Lower lobe of right lung (tissue), 2 donors: ENCODE measurements at places on chromosomes 3 and 15. TPM values are rescaled to one million over a fixed set of nuclear protein-coding genes. Genes with fewer than 3 reads are reported as not detected.

The OXTR gene
- 0.50 TPM for total RNA-seq

The COL6A5 gene
- total RNA-seq: 4.5 TPM

The LMLN gene
- 12.3 TPM for total RNA-seq

The KCNAB1 gene
- 4.7 TPM for total RNA-seq

The GOLGA8T gene
- not detected for total RNA-seq

The EIF3J gene
- total RNA-seq: 60.6 TPM

The PCBP4 gene
- 24.6 TPM for total RNA-seq

DNA sequence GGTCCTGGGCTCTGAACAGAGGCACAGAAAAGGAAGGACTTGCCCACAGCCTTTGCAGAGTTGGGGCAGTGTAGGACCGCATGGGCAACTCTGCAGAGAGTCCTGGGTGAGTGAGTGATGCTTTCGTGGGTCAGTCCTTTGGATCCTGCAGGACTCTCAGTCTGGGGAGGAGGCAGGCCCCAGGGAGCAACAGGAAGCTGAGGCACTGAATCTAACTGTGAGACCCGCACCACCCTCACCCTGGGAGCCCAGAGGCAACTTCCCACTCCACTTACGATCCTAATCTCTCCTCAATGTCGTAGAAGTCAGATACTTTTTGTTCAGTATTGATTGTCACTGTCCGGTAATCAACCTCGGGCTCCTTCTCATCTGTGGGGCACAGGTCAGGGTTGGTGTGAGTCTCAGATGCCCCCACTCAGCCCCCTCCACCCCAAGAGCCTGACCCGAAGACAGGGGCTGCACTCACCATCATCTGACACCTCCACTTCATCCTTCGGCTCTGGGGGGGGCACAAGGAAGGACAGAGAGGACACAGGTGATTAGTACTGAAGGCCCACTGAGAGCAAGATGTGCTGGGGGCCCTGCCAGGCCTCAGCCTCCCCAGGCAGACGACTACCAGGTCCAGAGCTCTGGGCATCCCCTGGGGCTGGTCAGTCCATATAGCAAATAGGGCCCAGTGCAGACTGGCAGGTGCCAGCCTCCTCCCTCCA is 64.0 kb upstream of the HACD2 start:
- H3K27me3 ChIP-seq: no peaks in the 10 kb centered on the region
- H3K36me3 ChIP-seq: peaks cover 82% of the 10 kb centered on the region
- peaks cover 21% of the 10 kb centered on the region for H3K4me1 ChIP-seq
- no peak overlapping the region for H3K4me3 ChIP-seq

- DNase-seq: no peak
- peaks cover 8% of the 10 kb centered on the region for H3K4me1 ChIP-seq
- no peaks in the 10 kb centered on the region for H3K27me3 ChIP-seq
- no peaks in the 10 kb centered on the region for H3K36me3 ChIP-seq
Observed at GRCh38 chr3:149442851-149443544, 31.5 kb upstream of the TM4SF4 start.

GRCh38 chr15:70055601-70056051 is 42.1 kb downstream of the TLE3 start:
- peaks cover 100% of the 10 kb centered on the region for H3K36me3 ChIP-seq
- H3K27me3 ChIP-seq: no peaks in the 10 kb centered on the region
- H3K27ac ChIP-seq: no peak overlapping the region
- H3K4me1 ChIP-seq: no peaks in the 10 kb centered on the region
- peak; percentile 23 for DNase-seq

DNA sequence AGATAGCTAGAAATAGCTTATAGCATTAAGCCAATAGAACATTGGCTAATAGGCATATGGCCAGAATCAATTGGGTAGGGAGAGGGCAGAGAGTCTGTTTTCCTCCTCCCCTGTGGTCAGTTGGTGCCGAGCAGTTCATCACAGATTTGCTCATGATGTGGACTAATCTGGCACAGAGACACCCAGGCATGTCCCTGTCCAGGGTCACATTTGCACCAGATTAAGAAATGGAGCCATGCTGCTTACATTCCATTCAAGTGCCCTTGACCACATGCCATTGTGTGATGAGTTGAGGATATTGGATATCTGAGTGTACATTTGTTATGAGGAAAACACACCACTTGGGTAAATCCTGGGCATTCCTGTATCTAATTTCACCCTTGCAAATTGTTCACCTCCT is 53.4 kb downstream of the USP13 start:
- no peaks in the 10 kb centered on the region for H3K27me3 ChIP-seq
- H3K4me3 ChIP-seq: no peak overlapping the region
- no peaks in the 10 kb centered on the region for H3K4me1 ChIP-seq
- no peak overlapping the region for H3K27ac ChIP-seq
- peaks cover 28% of the 10 kb centered on the region for H3K36me3 ChIP-seq

- H3K27me3 ChIP-seq: no peaks in the 10 kb centered on the region
- no peak overlapping the region for H3K27ac ChIP-seq
- H3K4me3 ChIP-seq: no peak overlapping the region
- H3K36me3 ChIP-seq: no peaks in the 10 kb centered on the region
- no peak for DNase-seq
Observed at GRCh38 chr3:46285931-46286619, 43.8 kb downstream of the CCR3 start.

DNA sequence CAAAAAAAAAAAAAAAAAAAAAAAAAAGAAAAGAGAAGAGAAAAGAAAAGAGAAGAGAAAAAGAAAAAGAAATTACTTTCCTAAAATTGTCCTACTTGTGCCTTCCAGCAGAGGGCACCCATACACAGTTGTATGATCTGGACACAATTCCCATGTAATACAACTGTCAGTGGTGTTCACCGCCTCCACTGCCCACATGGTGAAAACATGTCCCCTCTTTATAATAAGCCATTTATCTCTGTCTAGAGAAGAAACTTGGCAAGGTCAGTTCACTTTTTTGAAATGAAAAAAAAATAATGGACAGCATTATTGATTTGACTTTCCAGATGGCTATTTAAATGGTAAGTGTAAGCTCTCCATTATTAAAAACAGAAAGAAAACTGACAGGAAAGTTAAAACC is 459.4 kb downstream of the GBE1 start:
- H3K4me1 ChIP-seq: no peaks in the 10 kb centered on the region
- no peaks in the 10 kb centered on the region for H3K36me3 ChIP-seq
- H3K4me3 ChIP-seq: no peak overlapping the region
- H3K27me3 ChIP-seq: no peaks in the 10 kb centered on the region

GRCh38 chr3:9473496-9474065 is 76.2 kb downstream of the SETD5 start:
- H3K4me3 ChIP-seq: no peak overlapping the region
- H3K27me3 ChIP-seq: no peaks in the 10 kb centered on the region
- no peak for DNase-seq
- peaks cover 100% of the 10 kb centered on the region for H3K36me3 ChIP-seq

DNA sequence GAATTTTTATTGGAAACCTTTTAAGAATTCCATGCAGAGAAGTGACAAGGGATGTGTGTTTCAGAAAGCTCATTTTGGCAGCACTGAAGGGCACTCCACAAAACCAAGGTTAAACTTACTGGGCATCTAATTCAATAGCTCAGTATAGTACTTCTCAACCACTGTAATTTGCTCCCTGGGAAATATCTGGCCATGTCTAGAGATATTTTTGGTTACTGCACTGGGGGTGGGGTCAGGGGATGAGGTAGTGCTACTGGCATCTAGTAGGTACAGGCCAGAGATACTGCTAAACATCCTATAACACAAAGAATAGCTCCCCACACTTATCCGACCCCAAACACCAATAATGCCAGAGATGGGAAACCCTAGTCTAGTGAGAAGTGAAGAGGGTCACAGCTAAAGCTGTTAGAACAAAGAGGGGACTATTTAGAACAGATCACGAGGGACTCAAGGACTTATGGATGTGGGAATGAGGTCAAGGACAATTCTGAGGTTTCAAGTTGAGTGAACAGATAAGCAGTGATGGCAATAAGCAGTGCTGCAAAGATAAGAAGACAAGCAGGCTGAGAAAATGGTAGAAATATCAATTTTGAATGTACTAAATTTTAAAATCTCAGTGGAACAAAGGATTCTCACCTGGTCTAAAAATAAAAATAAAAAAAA is 3.2 kb downstream of the MRPL46 start:
- peaks cover 63% of the 10 kb centered on the region for H3K36me3 ChIP-seq
- no peak for DNase-seq
- no peak overlapping the region for H3K4me3 ChIP-seq
- H3K27ac ChIP-seq: no peak overlapping the region

DNA sequence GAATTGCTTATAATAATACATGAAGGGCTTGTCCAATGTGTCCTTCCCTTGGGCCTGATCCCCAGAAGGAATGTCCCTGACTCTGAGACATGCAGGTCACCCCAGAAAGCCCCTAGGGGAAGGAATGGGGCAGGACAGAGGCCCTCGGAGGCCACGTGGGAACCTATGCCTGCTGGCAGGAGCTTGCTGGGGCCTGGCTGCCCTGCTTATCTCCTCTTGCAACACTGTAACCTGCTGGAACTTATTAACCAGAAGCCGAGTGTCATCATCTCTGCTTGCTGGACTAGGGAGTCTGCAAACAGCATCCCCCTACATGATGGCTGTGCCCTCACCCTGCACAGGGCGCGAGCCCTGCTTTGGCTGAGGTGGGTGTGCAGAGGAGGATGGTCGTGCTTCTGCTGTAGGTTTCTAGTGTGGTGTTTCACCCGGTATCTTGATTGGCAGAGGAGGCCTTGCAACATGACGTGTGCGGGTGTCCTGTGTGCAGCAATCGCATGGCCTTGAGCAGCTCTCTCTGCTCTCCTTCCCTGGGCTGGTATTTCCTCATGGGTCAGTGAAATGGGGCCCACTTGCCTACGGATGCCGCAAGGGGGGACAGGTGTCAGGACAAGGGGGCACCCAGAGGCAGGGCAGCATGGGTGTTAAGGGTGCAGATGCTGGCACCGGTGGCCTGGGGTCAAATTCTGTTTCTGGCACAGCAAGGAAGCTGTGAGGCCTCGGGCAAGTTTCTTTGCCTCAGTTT is 5.0 kb downstream of the CHST13 start:
- H3K4me3 ChIP-seq: no peak overlapping the region
- no peaks in the 10 kb centered on the region for H3K36me3 ChIP-seq
- H3K27ac ChIP-seq: peak overlapping the region; percentile 46
- peaks cover 14% of the 10 kb centered on the region for H3K27me3 ChIP-seq

DNA sequence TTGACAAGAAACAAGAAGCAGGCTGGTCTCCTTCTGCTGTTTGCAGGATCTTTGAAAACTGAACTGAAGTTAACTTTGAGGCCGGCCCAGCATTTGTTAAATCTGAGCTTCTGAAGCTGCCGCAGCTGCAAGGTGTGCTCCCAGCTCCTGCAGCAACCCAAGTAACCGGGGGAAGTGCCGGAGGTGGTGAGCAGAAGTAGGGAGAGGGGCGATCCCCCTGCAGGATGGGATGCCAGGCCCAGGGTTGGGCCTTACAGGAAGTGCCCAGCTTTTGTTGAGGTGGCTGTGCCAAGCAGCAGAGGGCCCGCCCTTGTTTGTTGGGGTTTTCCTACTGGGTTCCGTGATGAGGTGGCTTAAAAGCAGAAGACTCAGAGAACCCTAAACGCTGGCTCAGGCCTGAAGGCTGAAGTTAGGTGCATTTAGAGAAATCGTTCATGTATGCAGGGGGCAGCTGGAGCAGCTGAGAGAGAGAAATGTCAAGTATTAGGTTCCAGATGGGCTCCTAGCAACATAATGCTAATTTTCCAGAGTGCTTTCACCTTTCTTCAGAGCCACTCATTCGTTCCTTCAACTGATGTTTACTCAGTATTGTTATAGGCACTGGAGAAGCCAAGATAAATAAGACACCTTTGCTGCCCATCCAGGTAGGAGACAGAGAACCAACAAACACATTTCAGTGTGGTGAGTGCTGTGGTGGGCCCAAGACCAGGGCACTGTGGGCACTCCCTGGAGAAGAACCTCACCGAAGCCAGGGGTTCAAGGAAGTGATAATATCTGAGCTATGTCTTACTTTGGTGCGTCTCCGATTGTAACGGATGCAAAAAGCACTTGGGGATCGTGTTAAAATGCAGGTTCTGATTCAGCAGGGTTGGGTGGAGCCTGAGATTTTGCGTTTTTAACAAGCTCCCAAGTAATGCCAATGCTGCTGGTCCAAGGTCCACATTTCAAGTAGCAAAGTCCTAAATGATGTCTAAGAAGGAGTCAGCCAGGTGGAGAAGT is 42.2 kb upstream of the PLCL2 start:
- peak; percentile 75 for DNase-seq
- peak overlapping the region; percentile 77 for H3K27ac ChIP-seq
- H3K27me3 ChIP-seq: no peaks in the 10 kb centered on the region
- no peaks in the 10 kb centered on the region for H3K36me3 ChIP-seq
- H3K4me1 ChIP-seq: peaks cover 31% of the 10 kb centered on the region
- no peak overlapping the region for H3K4me3 ChIP-seq

DNA sequence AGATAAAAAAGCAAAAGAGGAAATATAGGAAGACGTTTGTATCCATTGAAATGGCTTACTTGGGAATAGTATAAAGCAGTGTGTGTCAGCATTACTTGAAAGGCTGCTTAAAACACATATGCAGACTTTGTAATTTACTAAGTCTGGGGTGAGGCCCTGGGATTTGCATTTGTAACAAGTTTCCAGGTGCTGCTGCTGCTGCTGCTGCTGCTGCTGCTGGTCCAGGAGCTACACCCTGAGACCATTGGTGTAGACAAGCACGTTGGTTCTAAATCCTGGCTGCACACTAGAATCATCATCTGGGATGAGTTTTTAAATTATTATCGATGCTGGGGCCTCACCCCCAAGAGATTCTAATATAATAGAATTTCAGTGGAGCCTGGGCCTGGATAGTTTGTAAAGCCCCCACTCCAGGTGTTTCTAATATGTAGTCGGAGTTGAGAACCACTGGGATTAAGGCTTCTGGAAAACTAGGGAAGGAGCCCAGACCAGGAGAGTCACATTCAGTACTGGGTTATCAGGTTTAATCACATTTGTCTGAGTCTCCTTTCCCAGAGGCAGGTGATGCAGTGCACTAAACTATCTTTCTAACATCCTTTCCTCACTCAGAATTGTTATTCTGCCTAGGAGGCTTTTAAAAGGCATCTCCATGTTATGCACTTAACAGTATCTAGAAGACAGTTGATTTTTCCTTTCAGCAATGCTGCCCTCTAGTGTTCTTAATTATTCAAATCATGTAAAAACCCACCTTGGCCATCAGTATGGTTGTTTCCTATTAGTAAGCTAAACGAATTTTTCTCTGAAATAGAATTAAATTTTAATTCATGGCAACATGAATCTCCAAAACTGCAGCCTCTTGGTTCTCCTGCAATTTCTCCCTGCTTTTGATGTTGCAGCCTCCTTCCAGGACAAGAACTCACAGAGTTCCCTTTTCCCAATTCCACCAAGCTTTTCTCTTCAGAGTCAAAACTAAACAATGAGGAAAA is 45.4 kb downstream of the SSR3 start:
- no peak overlapping the region for H3K4me3 ChIP-seq
- no peak for DNase-seq
- H3K4me1 ChIP-seq: no peaks in the 10 kb centered on the region
- H3K27ac ChIP-seq: no peak overlapping the region

GRCh38 chr3:107629566-107629965 is 106.8 kb downstream of the BBX start:
- H3K4me1 ChIP-seq: no peaks in the 10 kb centered on the region
- H3K36me3 ChIP-seq: no peaks in the 10 kb centered on the region
- no peak for DNase-seq
- no peak overlapping the region for H3K27ac ChIP-seq
- no peaks in the 10 kb centered on the region for H3K27me3 ChIP-seq
- no peak overlapping the region for H3K4me3 ChIP-seq

- H3K27me3 ChIP-seq: peaks cover 93% of the 10 kb centered on the region
- DNase-seq: no peak
- no peak overlapping the region for H3K27ac ChIP-seq
- peaks cover 28% of the 10 kb centered on the region for H3K4me1 ChIP-seq
- H3K36me3 ChIP-seq: no peaks in the 10 kb centered on the region
Observed at GRCh38 chr3:137763594-137763938, 549 bp upstream of the SOX14 start.
